ENCODE measurements at places on chromosomes 12 and 14. TPM values are rescaled to one million over a fixed set of nuclear protein-coding genes. Genes with fewer than 3 reads are reported as not detected.

DNA sequence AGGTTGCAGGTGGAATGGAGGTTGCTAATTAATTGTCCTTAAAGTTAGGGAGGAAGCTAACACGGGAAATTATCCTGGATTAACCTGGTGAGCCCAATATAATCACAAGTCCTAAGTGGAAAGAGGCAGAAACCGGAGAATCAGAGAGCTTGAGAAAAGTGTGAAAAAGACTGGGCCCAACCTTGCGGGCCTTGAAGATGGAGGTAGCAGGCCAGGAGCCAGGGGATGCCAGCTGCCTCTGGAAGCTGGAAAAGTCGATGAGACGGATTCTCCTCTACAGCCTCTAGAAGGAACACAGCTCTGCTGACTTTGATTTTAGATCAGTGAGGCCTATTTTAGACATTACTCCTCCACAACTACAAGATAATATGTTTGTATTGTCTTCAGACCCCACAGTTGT lies 2.1 kb downstream of the SDR9C7 start:
- DNase-seq: peak; percentile 6

NR1H4 gene
- 0.06 TPM for polyA plus RNA-seq

SERPINA10 gene
- polyA plus RNA-seq: not detected

- peak; percentile 48 for DNase-seq
Observed at GRCh38 chr12:106455111-106455510, 97.6 kb downstream of the POLR3B start.

FGD6 gene
- polyA plus RNA-seq: 3.4 TPM

AICDA gene
- 0.10 TPM for polyA plus RNA-seq

CCDC60 gene
- polyA plus RNA-seq: 2.1 TPM

Data from lung (tissue), 17 donors.